Stimulated activated CD4-positive, alpha-beta T cell treated with anti-CD3 and anti-CD28 coated beads, Interleukin-4, amount 100 ng/mL, for 48 hours (primary cell): ENCODE measurements at places on chromosomes 12 and 14.

DNA sequence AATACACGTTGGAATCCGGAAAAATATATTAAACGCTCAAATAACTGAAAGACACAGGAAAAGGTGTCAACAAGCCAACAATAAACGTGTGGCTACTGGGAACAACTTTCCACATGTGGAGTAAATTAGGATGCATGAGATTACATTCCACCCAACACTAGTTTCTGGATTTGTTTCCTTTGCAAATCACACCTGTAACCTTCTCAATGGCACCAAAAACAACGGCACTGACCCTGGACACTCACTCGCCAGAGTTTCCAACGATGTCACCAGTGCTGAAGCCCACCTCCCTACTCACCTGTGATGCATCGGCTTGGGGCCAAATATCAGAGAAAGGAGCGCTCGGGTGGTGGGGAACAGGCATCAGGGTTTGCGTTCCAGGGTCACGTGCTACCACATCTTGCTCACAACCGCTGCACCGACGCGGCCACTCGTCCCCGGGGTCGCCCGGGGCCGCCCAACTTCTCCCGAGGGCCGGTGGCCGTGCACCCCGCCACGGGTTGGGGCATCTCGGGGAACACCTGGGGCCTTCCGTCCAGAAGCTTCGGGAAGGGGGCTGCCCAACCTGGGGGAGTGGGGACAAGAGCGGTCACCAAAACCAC lies 629 bp downstream of the PRDM4 start:
- DNase-seq: peak; percentile 10

DNA sequence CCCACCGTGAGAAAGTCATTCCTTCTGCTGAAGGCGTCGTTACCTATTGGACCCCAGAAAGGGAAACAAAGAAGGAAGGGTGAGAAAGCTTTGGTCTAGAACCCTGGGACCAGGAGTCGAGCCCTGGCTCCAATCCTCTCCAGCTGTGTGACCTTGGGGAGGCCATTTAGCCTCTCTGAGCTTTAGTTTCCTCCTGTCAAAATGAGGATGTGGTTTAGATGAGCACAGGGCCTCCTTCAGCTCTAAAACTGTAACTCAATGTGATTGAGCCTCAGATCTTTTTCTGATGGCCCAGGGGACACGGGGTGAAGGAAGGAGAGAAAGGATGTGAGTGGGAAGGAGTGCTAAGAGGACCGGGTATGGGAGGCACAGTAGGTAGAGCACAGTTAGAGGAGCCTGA lies 7.7 kb downstream of the JDP2 start:
- no peak for DNase-seq

GRCh38 chr14:81313775-81314429 lies 86.2 kb downstream of the STON2 start:
- DNase-seq: no peak

DNA sequence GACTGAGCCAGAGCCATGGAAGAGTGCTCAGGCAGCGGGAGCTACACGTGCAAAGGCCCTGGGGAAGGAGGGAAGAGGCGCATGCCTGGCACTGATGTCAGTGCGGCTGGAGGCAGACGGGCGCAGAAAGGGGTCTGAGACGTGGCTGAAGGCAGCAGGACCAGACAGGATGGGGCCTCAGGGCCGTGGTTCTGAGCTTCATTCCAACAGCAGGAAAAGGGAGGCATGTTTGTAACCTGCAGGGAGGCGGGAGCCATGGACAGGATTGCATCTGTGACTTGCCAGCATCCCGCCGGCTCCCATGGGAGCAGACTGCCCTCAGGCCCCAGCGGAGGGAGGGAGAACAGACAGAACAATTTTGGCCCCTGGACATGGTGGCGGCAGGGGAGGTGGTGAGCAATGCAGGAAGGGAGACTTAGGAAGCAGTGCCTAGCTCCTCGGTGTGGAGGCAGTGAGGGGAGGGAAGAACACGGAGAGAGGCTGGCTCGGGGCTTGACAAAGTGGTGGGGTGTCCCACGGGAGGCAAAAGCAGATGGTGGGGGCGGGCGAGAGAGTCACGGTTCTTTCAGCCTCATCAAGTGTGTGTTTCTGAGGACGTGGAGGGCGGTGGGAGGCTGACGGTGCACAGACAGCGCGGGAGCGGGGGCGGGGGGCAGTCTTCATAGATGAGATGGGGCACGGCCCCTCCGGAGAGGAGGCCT lies 33.3 kb upstream of the INF2 start:
- no peak for DNase-seq

DNA sequence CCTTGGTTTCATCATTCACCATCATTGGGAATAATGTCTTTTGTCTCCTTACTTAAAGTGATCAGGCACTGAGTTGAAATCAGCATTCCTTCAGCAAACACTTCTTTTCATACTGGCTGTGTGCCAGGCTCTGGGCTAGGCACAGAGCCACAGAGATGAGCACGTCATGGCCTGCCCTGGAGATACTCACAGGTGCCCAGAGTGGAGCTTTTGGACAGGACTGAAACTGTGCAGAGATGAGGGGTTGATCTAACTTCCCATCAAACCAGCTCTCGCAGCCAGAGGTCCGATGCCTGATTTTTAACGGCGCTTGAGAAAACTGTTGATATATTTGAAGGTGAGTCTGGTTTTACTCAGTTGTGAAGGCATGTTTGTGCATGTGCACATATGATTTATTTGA lies 43.1 kb downstream of the CACNA1C start:
- no peak for DNase-seq
